Left kidney (tissue), 8 donors: ENCODE measurements at places on chromosomes 5 and 9. TPM values are rescaled to one million over a fixed set of nuclear protein-coding genes. Genes with fewer than 3 reads are reported as not detected.

- peak; percentile 30 for DNase-seq
Observed at GRCh38 chr5:41277476-41278245, 64.3 kb upstream of the C6 start.

DNA sequence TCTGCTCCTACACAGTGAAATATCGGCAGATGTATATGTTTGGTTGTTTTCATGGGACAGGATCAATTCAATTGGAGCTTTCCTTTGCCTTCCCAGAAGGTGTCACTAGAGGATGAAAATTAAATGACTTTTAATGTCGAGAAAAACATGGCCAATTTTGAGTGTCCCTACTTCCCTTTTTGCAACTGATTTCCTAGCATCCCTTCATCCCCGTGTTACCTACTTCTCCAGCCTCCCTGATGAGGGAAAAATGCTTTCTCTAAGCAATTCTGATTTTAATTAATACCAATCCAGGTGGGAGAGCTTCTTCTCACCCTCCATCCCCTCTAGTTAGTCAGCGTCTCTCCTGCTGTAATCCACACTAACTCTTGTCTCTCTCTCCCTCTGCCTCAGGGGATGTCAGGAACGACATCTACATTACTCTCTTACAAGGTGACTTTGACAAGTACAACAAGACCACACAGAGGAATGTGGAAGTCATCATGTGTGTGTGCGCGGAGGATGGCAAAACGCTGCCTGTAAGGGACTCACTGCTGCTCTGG, 64.9 kb downstream of the DOCK2 start:
- no peak for DNase-seq

DNA sequence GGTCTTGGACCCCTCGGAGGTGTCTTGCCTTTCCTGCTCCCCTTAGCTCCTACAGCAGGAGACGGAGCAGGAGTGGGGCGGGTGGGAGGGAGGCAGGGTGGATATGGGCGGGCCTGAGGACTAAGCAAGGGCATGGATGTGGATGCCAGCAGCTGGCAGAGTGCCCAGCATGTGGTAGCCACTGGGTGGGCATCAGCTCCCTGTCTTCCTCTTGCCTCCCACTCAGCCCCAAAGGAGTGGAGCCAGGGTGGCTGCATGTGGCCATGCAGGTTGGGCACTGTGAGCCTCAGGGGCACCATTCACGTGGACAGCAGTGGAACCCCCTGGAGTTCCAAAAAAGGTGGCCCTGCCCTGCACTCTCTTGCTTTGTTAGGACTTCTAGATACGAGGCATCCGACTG, 90.1 kb upstream of the TBCA start:
- no peak for DNase-seq

GRCh38 chr5:152560512-152561137, 155.5 kb upstream of the NMUR2 start:
- peak; percentile 53 for DNase-seq

- DNase-seq: no peak
Observed at GRCh38 chr5:58241389-58241788, 218.5 kb downstream of the PLK2 start.

- DNase-seq: no peak
Observed at GRCh38 chr5:95826949-95827891, 4.7 kb upstream of the GLRX start.

The CYSRT1 gene
- 13.2 TPM for polyA plus RNA-seq

GRCh38 chr5:131640043-131640856, 5.2 kb upstream of the RAPGEF6 start:
- DNase-seq: no peak

GRCh38 chr5:150296496-150296895, 6.2 kb downstream of the ARSI start:
- DNase-seq: no peak

DNA sequence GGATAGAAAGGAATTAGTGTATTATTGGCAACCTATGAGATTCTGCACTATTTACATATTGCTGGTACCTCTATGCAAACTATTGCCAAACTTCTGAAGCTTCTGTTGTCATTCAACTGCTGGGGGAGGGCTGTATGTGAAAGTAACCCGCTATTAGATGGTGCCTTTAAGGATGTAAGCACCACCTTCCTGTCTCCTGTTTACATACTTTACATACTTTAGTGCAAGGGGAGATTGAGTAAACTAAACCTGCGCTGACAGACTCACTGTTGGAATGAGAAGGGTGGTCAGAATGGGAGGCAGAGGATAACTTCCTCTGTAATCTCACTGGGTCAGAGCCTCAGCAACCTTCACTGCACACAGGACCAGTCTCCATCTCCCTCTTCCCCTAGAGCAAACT, 123.8 kb downstream of the NR3C1 start:
- no peak for DNase-seq

GRCh38 chr5:142772446-142773293, 2.5 kb downstream of the ARHGAP26 start:
- no peak for DNase-seq

DNA sequence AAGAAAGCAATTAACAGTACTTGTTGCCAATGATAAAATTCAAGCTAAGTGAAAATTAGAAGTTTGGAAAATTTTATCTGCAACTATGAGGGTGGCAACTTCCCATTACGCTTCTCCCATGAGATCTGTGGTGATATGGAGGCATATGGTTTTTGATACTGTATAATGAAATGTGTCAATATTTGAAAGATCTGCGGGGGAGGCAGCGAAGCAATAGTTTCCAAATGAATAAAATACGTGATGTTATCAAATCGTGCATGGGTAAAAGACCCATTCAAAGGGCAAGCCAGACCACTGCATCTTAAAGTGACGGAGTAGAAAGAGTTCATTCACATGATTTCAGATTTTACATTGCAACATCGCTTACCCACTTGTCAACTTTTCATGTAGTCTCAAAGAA, 20.9 kb upstream of the BOD1 start:
- no peak for DNase-seq

The ZNF366 gene
- polyA plus RNA-seq: 3.5 TPM

The ELAVL2 gene
- polyA plus RNA-seq: 5.0 TPM

DNA sequence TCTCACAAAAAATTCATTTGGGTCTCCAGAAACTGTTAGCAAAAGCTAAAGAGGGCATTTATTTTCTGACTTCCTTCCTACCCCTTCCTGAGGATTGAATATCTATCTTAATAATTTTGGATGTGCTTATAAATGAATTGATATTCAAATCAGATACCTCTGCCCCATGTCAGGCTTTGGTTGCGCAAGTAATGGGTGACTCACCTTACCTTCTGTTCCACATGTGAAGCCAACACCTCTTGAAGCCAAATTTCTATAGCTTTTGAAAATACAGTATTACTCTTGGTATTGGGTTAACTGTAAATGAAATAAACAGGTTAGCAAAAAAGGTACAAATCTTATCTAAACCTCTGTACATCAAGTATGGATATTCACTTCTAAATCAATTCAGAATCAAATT, 122.0 kb downstream of the PRDM6 start:
- no peak for DNase-seq

The FOXD4L4 gene
- not detected for polyA plus RNA-seq

DNA sequence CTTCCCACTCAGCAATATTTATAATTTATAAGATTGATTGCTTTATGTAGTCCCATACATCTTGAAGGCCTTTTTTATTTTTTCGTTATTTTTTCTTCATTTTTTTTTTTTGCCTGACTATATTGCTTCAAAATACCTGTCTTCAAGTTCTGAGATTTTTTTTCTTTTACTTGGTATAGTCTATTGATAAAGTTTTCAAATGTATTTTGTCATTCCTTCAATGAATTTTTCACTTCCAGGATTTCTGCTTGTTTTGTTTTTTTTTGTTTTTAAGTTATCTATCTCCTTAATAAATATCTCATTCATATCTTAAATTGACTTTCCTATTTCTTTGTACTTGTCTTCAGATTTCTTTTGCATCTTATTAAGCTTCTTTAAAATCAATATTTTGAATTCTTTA, 905.6 kb upstream of the CDH6 start:
- DNase-seq: no peak

The ROR2 gene
- 17.1 TPM for polyA plus RNA-seq

DNA sequence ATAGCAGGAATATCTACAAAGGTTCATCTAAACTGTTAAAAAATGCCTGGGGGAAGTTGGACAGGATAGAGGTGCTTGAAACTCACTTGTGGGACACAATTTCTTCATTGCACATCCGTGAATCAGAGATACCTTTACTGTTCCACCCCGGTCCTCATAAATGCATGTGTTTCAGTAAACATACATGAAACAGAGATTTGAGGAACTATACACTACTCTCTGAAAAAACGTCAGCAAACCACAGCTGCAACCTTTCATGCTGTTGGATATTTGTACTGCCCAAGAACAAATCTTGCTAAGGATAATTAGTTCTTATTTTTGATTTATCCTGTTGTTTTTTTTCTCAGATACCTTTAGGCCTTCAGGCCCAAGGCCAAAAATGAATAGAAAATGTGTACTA, 337.3 kb downstream of the KDM4C start:
- no peak for DNase-seq

DNA sequence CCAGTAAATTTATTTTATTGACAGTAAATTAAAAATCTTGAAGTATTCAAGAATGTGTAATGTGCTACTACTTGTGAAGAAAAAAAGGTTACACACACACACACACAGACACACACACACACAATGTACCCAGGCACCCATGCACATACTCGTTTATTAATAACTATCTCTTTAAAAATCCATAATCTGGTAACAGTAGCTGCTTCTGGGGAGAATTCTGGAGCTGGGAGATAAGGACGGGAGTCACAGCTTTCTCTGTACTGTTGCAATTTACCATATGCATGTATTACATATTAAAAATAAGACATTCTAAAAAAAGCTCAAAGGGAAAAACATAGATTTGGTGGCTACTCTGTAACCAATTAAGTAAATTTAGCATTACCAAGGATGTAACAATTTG, 7.9 kb upstream of the C1QTNF2 start:
- DNase-seq: no peak

The PDZD2 gene
- 22.1 TPM for polyA plus RNA-seq

GRCh38 chr9:87137718-87138117, 190.4 kb upstream of the GAS1 start:
- DNase-seq: no peak

DNA sequence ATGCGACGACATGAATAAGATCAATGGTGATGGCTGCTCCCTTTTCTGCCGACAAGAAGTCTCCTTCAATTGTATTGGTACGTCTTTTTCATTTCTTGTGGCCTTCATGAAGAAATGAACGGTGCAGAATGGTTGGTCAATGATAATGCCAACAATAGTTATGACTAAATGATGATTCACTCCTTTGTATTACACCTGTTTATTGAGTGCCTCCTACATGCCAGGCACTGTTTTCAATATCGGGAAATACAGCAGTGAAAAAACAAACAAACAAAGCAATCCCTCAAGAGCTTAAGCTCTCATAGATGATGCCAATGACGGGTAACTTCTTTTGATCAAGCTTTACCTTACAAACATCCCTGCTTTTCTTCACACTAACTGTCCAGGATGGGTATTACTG, 117.7 kb downstream of the PAPPA start:
- no peak for DNase-seq

DNA sequence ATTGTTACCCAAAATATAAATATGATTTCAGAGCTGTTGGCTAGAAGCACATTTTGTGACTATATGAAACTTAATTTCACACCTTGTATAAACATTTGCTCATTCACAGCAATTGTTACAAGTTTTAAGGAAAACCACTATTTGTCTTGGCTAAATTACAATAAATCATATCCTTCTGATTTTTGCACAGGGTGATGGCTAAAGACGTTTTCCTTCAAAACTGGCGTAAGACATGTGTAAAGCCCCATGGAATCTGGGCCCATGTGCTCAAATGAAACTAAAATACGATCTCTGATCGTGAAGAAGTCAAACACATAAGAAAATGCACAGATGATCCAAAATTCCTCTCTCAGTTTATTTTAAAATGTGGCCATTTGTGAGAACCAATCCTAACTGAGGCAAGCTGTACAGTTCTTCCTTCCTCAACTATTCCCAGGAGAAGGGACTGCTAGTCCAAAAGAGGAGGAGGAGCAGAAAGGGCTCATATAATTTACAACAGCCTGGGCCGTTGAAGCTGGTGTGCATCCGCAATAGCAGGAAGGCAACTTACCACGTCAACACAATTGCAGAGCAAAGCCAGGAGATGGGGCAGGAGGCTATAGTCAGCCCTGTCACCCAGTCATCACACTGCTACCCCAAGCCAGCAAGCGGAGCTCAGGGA, 98.4 kb downstream of the MED27 start:
- DNase-seq: no peak

DNA sequence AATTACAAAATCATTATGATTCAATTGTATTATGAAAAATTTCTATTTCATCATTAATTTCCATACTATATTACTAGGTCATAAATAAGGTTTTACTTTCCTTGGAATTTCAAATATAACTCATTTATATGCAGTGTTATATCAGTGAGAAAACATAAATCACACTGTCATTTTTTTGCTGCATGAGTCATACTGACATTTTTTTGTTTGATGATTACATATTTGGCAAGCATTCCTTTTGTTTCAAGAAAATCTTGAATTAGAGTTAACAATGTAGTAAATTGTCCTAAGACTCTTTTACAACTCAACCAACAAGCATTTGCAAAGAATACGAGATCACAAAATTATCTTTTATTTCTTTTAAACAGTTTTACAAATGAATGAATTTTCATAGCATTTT, 298.4 kb upstream of the SEMA6A start:
- DNase-seq: no peak

The GRXCR2 gene
- not detected for polyA plus RNA-seq

- DNase-seq: no peak
Observed at GRCh38 chr9:120187758-120188157, 392.2 kb downstream of the CDK5RAP2 start.

DNA sequence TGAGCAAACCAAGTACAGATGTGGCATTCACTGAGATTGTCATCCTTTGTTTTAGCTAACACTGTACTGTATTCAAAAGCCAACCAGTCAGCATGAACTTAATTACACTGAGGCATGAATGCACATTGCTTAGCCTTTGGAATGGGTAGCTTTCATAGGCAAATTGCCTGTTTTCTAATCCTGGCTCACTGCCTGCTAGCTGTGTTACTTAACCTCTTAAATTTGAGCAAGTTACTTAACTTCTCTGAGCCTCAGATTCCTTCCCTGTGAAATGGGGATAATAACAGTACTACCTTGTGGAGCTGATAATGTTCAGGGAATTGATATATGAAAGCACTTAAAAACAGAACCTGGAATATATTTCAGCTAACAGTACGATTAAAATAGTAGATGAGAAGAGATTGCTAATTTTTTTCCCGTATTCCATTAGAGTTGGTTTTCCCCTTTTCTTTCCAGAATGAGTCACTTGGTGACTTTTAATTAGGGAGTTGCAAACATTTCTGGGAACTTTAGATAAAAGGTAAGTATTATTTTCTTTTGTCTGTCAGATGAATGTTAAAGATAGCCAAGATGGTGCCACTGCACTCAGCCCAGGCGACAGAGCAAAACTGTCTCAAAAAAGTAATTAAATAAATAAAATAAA, 43.9 kb downstream of the ARRDC3 start:
- no peak for DNase-seq

The SCGB3A2 gene
- polyA plus RNA-seq: 0.73 TPM

DNA sequence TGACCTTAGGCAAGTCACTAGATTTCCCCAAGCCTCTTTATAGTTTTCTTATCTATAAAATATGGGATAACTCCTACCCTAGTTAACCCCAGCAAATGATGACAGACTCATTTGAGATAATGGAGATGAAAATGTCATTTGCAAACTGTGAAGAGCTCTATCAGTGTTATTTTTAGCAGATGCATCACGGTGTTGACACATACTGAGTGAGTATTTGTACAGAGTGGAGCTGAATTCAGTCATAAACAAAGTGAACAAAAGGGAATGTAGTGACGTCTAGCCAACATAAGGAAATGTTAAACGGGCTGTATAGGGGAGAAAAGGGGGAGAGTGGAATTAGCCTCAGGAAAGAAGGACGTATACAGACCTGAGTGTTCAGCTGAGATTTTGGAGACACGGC, 75.9 kb downstream of the NMUR2 start:
- no peak for DNase-seq
